ENCODE measurements at places on chromosomes 3 and 15.

- no peak for DNase-seq
Measured at GRCh38 chr15:79399606-79400005, 32.5 kb upstream of the MINAR1 start.

- no peak for DNase-seq
Measured at GRCh38 chr3:151875759-151876158, 2.3 kb downstream of the SUCNR1 start.

- DNase-seq, result no peak
Measured at GRCh38 chr3:86173401-86173800, 817.5 kb downstream of the VGLL3 start.

GRCh38 chr3:184771301-184772127 is 40.5 kb upstream of the VPS8 start:
- no peak for DNase-seq

- no peak for DNase-seq
Measured at GRCh38 chr15:101562428-101563059, 73.0 kb upstream of the PCSK6 start.

- DNase-seq, result no peak
Measured at GRCh38 chr15:37078566-37078965, 21.8 kb downstream of the MEIS2 start.

DNA sequence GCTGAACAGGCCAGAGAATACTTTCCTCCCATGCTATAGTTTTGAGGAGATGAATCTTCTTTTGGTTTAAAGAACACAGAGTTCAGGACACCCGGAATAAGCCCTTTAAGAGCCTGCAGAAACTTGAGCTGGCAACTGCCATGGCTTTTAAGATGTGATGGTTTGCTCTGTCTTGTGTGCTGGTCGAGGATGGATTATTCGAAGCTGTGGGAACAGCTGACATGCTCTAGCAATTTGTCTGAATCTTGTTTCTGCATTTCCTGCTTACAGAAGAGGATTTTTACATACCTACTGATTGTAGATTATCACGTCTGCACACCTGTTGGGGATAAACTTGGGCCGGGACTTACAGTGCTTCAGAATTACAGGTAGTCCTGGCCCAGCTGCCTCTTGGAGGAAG is 396.9 kb downstream of the LRTM1 start:
- DNase-seq, result no peak
